NCI-H1436 (cell line): ENCODE measurements at places on chromosomes 3 and 15.

DNA sequence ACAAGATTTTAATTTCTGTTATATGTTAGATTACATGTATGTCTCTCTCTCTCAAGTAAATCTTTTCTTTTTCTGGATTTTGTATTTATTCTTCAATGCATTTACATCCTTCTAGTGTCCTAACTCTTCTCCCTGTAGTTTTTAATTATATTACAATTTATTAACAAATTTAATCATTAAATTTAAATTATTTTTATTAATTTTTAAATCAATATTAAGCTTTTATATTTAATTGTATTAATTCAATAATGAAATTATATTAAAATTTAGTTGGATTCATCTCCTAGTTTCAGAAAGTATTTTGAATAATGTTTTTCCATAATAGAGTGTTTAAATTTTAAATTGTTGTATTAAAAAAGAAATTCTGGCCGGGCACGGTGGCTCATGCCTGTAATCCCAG is 29.8 kb downstream of the MLF1 start:
- no peak for DNase-seq

GRCh38 chr15:66900586-66901310 is 164.7 kb upstream of the SMAD3 start:
- no peak for DNase-seq

GRCh38 chr3:111932946-111933345 is 45.9 kb upstream of the ABHD10 start:
- DNase-seq: no peak

DNA sequence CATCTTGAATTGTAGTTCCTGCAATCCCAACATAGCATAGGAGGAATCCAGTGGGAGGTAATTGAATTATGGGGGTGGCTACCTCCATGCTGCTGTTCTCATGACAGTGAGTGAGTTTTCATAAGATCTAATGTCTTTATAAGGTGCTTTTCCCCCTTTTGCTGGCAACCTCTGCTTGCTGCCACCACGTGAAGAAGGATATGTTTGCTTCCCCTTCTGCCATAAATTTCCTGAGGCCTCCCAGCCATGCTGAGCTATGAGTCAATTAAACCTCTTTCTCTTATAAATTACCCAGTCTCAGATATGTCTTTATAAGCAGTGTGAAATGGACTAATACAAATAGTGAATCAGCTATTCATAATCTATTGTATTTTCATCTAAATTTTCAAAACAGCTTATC is 537.3 kb downstream of the EPHA3 start:
- no peak for DNase-seq
